ENCODE measurements at places on chromosomes 12 and 14. TPM values are rescaled to one million over a fixed set of nuclear protein-coding genes. Genes with fewer than 3 reads are reported as not detected.

- DNase-seq: no peak
Observed at GRCh38 chr12:128449146-128449894, 182.3 kb downstream of the TMEM132C start.

- no peak for DNase-seq
Observed at GRCh38 chr12:128660532-128661225, 163.1 kb downstream of the SLC15A4 start.

- no peak for DNase-seq
Observed at GRCh38 chr14:95871531-95871930, 5.1 kb upstream of the TUNAR start.

DNA sequence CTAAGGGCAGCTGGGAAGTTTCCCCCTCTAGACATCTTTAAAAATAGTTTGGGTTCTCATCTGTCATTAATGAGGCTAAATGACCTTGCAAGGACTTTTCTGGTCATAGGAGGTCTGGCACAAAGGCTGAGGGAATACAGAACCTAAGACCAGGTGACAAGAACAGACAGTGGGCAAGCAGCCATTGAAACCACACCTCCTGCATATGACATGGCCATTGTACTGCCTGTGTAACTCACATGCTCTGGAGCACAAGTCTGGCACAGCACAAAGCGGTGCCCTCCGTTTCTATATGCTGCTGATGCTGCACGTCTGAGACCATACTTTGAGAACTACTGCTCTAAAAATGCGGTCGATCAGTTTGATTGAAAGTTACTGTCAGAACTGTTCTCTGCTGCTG, 143.3 kb downstream of the APAF1 start:
- no peak for DNase-seq

RIC8B gene
- total RNA-seq: 19.7 TPM

ANKS1B gene
- 3.0 TPM for total RNA-seq

TGM1 gene
- 3.8 TPM for total RNA-seq

CYP27B1 gene
- total RNA-seq: 1.5 TPM

SLC2A13 gene
- 10.2 TPM for total RNA-seq
